ENCODE measurements at places on chromosomes 1 and 21.

DNA sequence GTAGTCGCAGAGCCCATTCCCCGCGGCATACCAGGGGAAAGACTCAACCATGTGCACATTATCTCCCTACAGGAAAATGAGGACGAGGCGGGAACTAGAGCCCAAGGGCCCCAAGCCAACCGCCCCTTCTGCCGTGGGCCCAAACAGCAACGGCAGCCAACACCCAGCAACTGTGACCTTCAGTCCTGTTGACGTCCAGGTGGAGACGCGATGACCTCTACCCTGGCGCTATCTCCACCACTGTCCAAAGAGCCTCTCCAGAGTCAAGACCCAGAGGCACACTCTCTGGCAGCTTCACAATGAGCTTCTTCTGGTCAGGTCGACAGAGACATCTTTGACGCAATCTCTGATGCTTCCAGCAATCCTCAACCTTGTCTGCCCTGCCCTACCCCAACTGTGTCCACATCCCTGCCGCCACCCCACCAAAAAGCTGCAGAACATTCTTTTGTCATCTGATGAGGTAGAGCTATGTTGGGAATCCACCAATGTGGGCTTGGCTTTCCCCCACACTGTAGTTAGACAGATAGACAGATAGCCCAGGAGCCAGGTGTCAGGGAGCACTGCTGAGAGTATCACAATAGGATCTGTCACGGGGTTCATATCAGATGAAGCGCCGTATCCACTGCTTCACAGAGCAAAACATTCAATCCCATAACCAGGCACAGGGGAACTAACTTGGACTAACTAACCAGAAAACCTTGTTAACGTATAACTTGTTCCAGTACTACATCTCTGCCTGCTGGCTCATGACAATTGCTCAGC, 37.4 kb upstream of the SRRM1 start:
- DNase-seq: no peak

GRCh38 chr1:115524236-115524635, 117.5 kb upstream of the VANGL1 start:
- no peak for DNase-seq

DNA sequence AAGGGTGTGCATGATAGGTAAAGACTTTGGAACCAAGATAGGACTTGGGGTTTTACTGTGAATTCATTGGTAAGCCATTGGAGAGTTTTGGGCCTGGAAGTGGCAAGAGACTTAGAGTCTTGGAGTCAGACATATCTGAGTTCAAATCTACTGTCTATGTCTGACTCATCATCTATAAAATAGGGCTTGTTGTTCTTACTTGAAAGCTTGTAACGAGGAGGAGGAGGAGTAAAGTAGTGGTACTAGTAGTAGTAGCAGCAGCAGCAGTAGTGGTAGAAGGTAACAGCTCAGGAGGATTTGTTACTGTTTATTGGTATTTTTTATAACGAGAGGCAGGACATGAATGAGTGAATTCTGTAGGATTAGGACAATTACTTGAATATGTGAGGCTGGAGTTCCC, 62.7 kb downstream of the CACHD1 start:
- DNase-seq: no peak

DNA sequence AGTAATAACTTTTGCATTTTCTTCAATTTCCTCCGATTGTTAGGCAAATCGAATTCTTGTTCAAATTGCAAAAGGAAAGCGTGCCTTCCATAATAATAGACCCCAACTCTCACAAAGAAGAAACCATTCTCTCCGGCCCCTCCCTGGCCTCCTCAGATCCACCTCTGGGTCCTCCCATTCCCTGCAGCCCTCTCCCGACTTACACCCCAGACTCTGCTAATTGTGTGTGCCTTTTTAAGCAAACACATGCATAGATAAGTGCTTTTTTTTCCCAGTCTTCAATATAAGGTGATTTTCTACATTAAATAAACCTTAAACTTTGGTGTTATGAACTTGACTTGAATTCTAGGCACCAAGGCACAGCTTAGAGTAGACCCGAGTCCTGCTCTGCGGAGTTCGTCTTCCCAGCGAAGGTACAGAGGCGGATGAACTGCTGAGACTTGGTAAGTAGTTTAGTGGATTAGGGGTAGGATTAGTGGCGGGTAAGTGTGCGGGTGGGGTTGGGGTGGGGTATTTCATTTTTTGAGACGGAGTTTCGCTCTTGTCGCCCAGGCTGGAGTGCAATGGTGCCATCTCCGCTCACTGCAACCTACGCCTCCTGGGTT, 1.5 kb downstream of the L1TD1 start:
- DNase-seq: no peak

DNA sequence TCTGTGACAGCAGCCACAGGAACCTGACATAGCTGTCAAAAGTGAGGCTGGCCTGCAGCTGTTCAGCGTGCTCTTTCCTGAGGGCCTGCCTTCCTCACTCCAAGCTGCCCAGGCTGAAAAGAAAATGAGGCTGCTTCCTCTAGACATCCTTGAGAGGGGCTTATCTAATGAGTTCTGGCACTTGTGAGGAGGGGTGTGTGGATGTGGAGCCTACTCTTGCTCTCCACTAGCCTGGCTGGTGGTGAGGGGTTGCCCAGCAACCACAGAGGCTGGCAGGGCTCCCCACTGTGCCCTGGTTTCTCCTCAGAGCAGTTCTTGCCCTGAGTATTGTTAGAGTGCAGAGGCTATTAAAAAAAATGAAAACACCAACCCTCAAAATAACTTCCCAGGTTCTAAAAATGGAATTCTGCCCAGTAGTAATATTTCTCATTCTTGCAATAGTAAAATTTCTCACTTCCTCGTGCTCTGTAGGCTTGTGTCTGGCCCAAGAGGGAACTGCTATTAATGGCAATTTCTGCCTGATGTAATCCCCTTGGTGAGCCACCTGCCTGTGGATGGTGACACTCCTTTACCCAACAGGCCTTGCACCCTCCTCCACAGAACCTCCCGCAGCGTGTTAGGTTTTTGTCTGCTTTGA, 52.6 kb upstream of the EPS8L3 start:
- no peak for DNase-seq
